Breast epithelium (tissue), 4 donors: ENCODE measurements at places on chromosomes 5 and 9. TPM values are rescaled to one million over a fixed set of nuclear protein-coding genes. Genes with fewer than 3 reads are reported as not detected.

GRCh38 chr9:117093891-117094844 lies 320.7 kb downstream of the ASTN2 start:
- no peak for DNase-seq

- DNase-seq: no peak
These were observed 9.9 kb downstream of the SLC25A25 start for GRCh38 chr9:128077847-128078503.

DNA sequence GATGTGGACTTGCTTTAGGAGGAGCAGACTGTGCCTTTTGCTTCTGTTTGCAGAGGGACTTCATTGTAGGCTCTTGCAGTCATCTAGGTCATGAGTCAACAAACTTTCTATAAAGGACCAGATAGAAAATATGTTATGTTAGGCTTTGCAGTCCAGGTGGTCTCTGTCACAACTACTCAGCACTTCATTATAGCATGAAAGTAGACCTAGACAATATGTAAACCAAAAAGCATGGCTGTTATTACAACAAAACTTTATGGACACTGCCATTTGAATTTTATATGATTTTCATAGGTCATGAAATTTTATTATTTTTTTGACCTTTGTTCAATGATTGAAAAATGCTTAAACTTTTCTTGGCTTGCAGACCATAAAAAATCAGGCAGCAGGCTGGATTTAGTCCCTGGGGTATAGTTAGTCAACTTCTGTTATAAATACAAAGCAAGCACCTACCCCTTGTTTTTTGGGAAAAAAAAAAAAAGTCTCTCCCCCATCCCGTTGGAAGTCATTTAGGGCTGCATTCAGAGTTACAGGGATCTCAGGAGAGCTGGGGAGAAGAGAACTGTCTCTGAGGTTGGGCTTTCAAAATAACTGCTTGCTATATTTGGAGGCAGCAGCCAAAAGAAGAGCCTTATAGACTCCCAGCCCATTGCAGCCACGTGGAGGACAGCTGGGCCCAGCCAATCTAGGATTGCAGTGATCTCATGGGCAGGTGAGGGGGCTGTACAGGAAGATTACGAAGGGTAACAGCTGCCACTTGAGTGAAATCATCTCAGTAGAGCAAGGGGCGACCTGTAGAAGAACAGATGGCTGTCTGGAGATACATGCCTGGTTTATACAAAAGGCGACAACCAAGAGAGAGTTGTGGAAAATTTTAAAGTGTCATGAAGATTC lies 136.6 kb upstream of the TNC start:
- no peak for DNase-seq

DNA sequence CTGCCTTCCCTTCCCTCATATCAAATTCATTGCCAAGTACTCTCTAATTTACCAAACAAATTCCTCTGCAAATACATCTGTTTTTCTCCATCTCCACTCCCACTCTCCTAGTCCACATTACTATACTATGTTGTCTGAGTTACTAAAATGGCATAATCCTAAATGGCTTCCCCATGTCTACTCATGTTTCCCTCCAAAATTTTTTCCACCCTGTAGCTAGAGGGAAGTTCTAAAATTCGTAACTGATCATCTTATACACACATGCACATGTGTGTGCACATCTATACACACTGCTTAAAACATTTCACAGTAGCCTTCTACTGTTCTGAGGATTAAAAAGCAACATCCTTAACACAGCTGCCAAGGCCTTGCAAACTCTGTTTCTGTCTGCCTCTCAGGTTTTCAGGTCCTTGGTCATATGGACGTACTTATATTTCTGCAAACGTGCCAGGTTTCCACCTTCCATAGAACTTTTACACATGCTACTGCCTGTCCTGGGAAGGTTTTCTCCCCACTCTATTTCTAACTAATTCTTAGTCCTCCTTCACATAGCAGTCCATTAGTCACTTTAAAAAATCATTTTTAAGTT lies 140.6 kb downstream of the LURAP1L start:
- no peak for DNase-seq

DNA sequence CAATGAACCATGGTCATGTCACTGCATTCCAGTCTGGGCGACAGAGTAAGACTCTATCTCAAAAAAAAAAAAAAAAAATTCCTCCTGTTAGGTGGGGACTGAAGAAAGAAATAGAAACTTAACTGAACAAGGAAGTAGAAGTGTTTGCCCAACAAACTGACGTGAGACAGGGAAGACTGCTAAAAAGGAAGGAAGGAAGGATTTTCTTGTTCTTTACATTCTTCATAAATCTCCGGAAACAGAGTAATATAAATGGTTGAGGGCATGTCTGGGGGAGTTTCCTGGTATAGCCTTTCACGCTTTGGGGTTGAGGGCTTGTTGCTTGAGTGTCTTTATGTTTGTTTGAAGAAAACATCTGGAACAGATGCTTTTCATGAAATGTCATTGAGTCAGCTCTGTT lies 3.1 kb downstream of the TOR1B start:
- DNase-seq: no peak

- DNase-seq: no peak
These were observed 17.4 kb upstream of the TNFAIP8 start for GRCh38 chr5:119338326-119338946.

The SPATA6L gene
- total RNA-seq: 22.5 TPM
